ENCODE measurements at places on chromosomes 2 and 18.

GRCh38 chr18:9950289-9951016, 36.6 kb downstream of the VAPA start:
- DNase-seq: no peak

DNA sequence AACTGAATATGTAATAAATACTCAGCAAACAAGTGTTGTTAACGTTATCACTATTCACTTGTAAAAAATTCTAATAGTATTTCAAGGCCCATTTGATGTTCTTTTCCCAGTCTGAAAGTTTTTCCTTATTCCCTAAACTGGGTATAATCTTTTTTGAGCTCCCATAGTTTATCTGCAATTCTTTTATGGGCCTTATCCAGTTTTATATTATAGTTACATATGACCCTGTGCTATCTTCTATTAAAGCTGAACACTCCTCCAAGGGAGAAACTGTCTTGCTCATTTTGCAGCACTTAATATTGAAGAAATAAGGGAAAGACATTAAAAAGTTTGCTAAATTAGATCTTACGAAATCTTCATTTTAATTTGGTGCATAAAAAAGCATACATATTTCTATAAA, 13.9 kb downstream of the PELI1 start:
- DNase-seq: no peak

DNA sequence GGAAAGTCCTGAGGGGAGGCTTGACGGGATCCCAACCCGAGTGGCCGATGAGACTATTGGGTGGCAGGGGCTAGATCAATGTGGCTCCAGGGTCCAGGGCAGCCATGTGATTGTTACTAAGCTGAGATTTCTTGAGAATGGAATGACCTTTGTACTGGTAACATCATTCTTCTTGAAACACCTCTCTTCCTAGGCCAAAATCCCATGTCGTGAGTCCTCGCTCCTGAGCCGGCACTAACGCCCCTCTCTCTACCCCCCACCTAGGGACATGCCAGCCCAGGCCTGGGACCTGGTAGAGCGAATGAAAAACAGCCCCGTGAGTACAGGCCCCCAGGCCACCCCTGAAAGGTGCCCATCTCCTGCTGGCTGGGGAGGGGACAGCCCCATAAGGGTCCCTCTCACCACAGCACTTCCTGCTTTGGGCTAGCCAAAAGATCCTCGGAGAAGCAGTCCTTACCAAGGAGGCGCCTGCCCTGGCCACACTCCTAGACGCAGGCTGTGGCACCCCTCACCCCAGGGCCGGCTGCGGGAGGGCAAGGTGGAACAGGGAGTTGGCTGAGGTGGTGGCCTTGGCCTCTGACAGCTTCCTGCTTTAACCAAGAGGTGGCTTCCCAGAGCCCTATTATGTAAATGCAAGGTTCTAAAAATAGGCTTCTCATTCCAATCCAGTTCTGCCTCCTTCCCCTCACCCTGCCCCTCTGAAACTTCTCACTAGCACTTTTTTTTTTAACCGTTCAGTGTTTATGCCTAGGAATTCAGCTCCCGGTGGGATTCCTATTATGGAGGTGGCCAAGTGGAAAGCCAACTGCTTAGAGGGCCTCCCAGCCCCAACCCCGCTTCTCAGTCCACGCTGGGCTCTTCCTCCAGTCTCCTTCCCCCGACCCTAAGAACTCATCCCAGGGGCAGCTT, 126.6 kb upstream of the PPP1CB start:
- DNase-seq: no peak

GRCh38 chr2:224211791-224212190, 172.7 kb upstream of the SERPINE2 start:
- DNase-seq: no peak

- no peak for DNase-seq
Observed at GRCh38 chr2:204664708-204665121, 119.4 kb downstream of the PARD3B start.

- no peak for DNase-seq
Observed at GRCh38 chr2:129761569-129762021, 217.9 kb upstream of the RAB6C start.

DNA sequence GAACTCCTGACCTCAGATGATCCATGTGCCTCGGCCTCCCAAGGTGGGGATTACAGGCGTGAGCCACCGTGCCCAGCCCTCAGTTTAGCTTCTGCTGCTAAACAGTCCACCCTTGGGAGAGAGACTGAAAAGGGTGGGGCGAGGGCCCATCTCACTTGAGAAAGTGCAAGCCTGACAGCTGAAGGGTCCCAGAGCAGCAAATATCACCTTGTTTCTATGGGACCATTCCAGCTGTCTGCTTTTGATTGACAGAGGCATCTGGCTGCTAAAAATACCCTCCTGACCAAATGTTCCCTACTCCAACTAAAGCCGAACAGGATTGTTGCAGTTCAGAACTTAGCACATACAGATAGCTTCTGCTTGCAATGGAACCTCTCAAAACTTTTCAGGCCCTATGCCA, 436 bp upstream of the SMYD1 start:
- no peak for DNase-seq

Measured in esophagus squamous epithelium (tissue), 5 donors.